ENCODE measurements at places on chromosomes 11 and 22. TPM values are rescaled to one million over a fixed set of nuclear protein-coding genes. Genes with fewer than 3 reads are reported as not detected.

The RIMBP3C gene
- total RNA-seq: 0.87 TPM

The METTL15 gene
- 15.3 TPM for total RNA-seq

The SH3BP1 gene
- 17.7 TPM for total RNA-seq

The SLC22A12 gene
- total RNA-seq: not detected

The DRICH1 gene
- not detected for total RNA-seq

The MUC2 gene
- not detected for total RNA-seq

The THY1 gene
- 69.7 TPM for total RNA-seq

The PRODH gene
- total RNA-seq: 0.79 TPM

The PTGDR2 gene
- total RNA-seq: not detected

The FJX1 gene
- total RNA-seq: 6.5 TPM

Measured in placental epithelial cell (primary cell).